ENCODE measurements at places on chromosomes 7 and 10. TPM values are rescaled to one million over a fixed set of nuclear protein-coding genes. Genes with fewer than 3 reads are reported as not detected.

The ATOH7 gene
- total RNA-seq = not detected

The GLI3 gene
- not detected for total RNA-seq

DNA sequence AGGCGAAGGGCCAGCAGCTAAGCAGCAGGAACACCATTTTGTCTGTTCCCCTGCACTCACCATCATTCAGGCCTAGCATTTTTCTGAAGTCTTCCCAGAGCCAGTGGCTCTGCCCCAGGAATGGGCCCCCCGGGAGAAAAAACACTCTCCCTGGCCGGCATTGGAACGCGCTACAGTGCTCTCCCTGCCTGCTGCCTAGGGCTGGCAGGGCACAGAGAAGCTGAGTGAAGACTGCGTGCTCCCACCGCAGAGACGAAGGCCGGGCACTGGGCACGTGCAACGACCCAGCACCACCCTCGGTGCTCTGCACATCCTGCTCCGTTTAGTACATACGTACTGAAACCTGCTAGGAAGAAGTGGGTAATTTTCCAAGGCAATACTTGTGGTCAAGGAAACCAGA, 34.4 kb downstream of the HSPA12A start:
- H3K4me3 ChIP-seq = no peak overlapping the region
- no peaks in the 10 kb centered on the region for H3K36me3 ChIP-seq
- no peaks in the 10 kb centered on the region for H3K4me1 ChIP-seq
- no peak overlapping the region for H3K27ac ChIP-seq
- H3K27me3 ChIP-seq = peaks cover 21% of the 10 kb centered on the region
- no peak for DNase-seq

DNA sequence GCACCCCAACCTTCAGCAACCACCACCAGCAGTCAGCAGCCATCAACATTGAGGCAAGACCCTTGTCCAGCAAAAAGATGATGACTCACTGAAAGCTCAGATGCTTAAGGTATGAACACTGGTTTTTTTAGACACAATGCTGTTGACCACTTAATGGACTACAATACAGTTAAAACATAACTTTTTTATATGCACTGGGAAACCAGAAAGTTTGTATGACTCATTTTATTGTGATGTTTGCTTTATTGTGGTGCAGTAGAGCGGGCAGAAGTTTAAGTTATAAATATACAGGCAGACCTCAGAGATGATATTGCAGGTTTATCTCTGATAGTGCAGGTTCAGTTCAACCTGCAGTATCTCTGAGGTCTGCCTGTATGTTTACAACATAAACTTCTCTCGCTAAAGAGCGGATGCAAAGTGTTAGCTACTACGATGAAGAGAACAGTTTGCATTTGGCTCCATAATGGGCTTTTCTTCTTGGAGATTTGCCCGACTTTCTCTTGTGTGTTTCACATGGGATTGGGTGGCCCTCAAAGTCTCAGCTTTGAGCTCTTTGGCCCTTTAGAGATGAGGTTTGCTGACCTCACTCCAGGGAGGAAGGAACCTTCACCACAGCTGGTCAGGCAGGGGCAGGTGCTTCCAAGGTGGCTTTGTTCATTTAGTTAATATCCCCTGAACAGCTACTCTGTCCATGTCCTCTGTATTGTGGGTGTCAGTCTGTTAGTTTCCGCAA, 84.4 kb upstream of the SHH start:
- H3K4me3 ChIP-seq = no peak overlapping the region
- DNase-seq = no peak
- no peak overlapping the region for H3K27ac ChIP-seq
- no peaks in the 10 kb centered on the region for H3K36me3 ChIP-seq

DNA sequence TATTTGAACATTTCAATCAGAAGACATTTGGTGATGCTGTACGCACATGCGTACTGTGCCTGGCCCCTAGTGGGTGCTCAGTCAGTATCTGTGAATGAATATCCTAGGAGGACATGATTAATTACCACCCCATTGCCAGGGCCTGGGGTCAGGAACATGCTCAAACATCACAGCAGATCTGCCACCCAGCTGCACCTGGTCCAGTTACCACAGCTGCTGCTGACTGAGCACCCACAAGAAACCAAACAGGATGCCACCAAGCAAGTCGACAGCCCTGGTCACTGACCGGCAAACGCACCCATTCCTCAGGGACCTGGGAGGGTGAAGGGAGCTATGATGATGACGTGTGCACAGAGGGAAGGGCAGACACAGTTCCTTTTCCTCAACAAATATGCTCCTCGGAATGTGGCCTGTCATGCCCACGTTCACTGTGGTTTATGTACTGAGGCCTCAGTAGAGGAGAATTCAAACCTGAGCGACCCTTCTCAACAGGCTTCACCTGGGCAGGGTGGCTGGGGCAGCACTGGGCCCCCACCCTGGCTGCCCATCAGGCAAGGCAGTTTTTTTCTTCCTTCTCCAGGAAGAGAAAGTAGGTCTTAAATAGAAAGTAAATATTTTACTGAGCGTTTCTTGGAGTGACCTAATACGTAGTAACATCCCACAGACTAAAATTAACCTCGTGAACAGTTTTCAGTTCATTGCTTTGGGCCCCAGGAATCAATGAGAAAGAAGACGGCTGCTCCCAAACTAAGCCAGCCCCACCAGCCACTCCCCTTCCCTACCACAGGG, 13.4 kb downstream of the CTBP2 start:
- no peaks in the 10 kb centered on the region for H3K36me3 ChIP-seq
- peaks cover 45% of the 10 kb centered on the region for H3K27me3 ChIP-seq
- H3K4me3 ChIP-seq = no peak overlapping the region
- H3K4me1 ChIP-seq = no peaks in the 10 kb centered on the region
- no peak for DNase-seq

DNA sequence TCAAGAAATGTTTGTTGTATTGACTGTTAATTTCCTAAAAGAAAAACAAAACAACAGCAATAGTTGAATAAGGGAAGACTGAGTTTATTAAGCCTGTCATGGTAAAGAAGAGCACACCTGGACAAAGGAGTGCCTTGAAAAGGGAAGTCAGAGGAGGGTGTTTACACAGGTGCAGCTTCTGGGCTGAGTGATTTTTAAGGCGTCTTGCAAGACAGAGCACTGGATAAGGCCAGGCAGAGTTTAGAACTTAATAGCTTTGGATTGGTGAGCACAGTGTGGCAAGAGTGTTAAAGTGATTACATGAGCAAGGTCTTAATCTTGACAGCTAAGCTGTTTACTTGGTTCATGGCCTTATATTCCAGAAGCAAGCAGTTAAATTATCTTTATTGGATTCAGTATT, 423.2 kb downstream of the CNTNAP2 start:
- H3K4me1 ChIP-seq = no peaks in the 10 kb centered on the region
- no peaks in the 10 kb centered on the region for H3K27me3 ChIP-seq
- no peaks in the 10 kb centered on the region for H3K36me3 ChIP-seq
- no peak for DNase-seq
- no peak overlapping the region for H3K27ac ChIP-seq

GRCh38 chr7:25389489-25390106, 161.3 kb upstream of the NPVF start:
- no peaks in the 10 kb centered on the region for H3K4me1 ChIP-seq
- H3K27ac ChIP-seq = no peak overlapping the region
- no peak for DNase-seq

Data from activated CD4-positive, alpha-beta memory T cell treated with anti-CD3 and anti-CD28 coated beads for 36 hours (primary cell).